ENCODE measurements at places on chromosomes 16 and 17.
A peak's percentile ranks its signal among the peaks of the same experiment; 100 is the strongest.

DNA sequence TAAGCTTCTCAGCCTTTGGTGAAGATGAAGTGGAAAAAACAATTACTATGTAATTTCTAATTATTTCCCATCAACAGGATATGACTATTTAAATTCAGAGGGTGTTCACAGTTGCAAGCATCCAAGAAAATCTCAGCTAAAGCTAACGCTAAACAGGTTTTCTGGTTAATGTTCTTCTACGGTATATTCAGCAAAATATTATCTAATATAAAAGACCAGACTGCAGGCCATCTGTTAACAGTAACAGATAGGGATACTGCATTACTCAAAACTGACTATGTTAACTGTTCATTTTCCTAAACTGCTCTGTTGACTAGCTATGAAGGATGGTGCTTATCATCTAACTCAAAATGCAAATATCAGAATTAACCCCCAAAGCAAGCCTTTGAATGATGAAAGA is 32.8 kb downstream of the GLG1 start:
- DNase-seq = no peak

DNA sequence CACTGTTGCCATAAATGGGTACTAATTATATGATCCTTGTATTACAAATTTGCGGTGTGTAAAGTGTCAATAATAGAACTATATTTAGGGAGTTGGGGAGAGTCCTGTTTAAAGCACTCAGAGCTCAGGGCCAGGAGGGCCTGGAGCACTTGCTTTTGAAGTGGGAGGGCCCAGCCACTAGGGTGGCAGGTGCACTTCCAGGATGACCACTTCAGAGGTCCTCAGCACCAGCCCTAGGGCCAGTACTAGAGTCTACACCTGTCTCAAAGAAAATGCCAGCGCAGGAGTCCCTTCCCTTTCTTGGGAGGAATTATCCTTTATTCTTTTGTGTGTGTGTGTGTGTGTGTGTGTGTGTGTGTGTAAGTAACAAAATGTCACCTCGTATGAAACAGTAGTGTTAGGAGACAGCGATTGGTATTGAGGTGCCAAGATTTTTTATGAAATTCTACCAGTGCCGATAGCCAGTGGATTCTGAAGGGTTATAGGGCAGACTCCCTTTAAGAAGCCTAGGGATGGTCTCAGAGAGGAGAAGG is 31.9 kb downstream of the MYO18A start:
- no peak for DNase-seq

DNA sequence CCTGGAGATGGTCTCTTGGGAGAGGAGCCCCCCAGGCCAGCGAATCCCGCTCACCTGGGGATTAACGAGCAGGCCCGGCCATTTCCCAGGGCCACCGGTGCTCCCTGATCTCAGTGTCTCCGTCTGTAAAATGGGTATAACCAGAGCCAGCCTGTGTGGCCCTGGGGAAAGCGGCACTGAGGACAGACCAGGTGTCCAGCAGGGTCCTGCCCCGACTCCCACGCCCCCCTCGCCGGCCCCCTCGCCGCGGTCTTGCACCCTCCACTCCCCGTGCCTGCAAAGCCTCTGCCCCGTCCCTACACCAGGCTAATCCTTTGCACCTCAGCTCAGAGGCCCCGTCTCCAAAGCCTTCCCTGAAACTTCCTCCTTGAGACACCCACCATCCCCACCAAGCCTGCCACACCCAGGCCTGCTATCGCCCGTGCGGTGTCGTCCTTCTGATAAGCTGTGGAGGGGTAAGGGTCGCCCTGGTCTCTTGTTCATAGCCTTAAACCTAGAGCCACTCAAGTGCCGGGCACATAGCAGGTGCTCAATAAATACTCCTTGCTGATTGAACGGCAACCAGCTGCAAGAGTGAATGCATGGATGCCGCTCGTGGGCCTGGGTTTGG is 259.1 kb downstream of the C16orf95 start:
- no peak for DNase-seq

GRCh38 chr17:81902653-81903414 is 796 bp downstream of the NPB start:
- DNase-seq = no peak

GRCh38 chr16:55889518-55889917 is 14.3 kb upstream of the CES5A start:
- no peak for DNase-seq

GRCh38 chr17:64460955-64461354 is 12.0 kb downstream of the MILR1 start:
- no peak for DNase-seq

GRCh38 chr17:44925731-44926697 is 10.7 kb upstream of the GFAP start:
- no peak for DNase-seq

GRCh38 chr17:63966646-63967264 is 6.0 kb downstream of the SCN4A start:
- no peak for DNase-seq

- DNase-seq = peak; percentile 36
Measured at GRCh38 chr17:81387100-81388090, 7.9 kb upstream of the BAHCC1 start.

- DNase-seq = no peak
Measured at GRCh38 chr17:74211141-74211911, 2.0 kb upstream of the TTYH2 start.

DNA sequence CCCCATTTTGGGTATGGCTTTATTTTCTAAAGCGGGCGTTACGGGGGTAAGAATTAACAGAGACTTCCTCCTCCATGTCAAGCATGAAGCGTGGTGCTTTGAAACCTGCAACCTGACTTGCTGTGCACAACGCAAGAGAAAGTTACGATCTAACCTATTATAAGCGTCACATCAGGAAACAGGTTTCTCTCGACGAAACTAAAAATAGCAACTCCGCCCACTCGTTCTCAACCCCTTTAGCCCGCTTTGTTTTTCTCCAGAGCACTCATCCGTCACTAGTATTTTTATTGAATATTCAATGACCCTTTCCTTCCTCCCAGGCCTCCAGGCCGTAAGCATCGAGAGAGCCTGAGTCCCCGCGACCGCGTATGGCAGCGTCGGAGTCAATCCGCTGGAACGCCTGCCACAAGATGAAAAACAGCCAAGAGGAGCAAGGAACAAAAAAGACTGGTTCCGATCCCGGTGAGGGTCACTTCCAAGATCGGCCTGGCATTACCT is 555 bp downstream of the NUP88 start:
- no peak for DNase-seq

DNA sequence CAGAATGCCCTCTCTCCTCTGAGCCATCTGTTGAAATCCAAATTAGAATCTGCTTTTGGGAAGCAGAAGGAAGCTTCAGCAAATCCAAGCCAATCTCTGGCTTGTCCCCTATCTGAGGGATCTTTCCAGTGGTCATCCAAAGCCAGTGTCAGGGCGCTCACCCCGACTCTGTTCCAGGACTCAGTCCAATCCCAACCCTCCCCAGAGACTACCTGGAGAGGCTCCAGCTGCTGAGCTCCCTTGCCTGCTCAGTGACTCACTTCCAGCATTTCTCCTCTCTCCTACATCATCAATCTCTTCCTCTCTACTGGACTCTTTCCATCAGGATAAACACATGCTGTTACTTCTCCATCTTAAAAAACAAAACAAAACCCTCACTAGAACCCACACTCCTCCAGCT is 2.4 kb downstream of the MATCAP1 start:
- DNase-seq = no peak

DNA sequence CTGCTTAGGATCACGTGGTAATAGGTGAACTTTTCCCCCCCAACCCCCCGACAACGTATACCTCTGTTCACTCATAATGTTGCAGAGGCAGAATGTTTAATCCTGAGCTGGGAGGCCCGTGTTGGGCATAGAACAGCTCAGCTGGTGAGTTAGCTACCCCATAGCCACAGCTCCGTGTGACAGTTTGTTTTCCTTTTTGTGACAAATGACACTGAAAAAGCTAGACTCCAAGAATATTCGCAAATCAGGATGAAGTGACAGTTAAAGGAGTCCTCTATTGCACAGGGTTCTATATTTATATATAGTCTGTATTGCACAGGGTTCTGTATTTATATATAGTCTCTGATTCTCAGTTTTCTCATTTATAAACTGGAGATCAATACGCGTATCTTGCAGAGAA is 33.8 kb downstream of the MYH13 start:
- DNase-seq = no peak

- DNase-seq = no peak
Measured at GRCh38 chr16:85991856-85992255, 92.9 kb downstream of the IRF8 start.
